ENCODE measurements at places on chromosomes 5 and 9.

- no peak for DNase-seq
These were observed 27.6 kb downstream of the DIMT1 start for GRCh38 chr5:62376064-62376463.

- DNase-seq, result no peak
These were observed 40.4 kb downstream of the CTNNA1 start for GRCh38 chr5:138793575-138793974.

DNA sequence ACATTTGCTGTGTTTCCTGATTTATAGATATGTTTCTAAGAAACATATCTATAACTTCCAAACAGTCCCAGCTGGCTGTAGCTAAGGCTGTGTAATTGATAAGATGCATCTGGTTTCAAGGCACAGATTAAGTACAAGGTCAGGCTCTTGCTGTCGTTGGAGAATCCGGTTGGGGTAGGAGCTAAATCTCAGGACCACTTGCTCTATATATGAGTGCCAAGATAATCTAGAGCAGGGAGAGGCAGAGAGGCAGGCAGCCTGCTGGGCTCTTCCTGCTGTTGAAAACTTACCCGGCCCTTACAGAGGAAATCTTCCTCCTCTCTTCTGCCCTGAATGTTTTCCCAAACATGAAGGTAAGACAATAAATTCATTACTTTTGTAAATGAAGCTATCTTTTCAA lies at the start of gene C7:
C7 (plus strand) TSS at position 234 of the 400 bp plus-strand sequence; CDS start at position 348, 114 bp downstream.
- DNase-seq, result no peak

- no peak for DNase-seq
These were observed 161.1 kb upstream of the PANK3 start for GRCh38 chr5:168740092-168740800.

DNA sequence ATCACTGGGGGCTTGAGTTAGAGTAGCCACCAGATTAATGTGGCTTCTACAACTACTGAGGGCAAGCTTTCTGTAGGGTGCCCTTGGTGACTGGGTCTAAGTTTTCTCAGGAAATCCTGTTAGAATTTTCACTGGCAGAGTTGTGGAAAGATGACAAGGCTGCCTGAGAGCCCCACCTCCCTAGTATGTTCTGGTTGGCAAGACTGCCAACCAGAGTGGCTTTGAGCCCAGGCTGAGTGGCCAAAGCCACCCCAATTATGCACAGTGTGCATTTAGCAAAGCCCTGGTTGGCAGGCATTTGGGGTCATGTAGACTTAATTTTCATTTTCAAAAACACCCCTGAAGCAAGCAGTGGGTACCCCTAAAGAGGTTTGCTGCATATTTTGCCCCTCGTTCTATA lies 136.7 kb upstream of the HAPLN1 start:
- DNase-seq, result no peak

All from activated T-cell treated with anti-CD3 and anti-CD28 coated beads, Interleukin-2, amount 50 U/mL, for 48 hours (primary cell).